ENCODE measurements at places on chromosomes 6 and 20.

DNA sequence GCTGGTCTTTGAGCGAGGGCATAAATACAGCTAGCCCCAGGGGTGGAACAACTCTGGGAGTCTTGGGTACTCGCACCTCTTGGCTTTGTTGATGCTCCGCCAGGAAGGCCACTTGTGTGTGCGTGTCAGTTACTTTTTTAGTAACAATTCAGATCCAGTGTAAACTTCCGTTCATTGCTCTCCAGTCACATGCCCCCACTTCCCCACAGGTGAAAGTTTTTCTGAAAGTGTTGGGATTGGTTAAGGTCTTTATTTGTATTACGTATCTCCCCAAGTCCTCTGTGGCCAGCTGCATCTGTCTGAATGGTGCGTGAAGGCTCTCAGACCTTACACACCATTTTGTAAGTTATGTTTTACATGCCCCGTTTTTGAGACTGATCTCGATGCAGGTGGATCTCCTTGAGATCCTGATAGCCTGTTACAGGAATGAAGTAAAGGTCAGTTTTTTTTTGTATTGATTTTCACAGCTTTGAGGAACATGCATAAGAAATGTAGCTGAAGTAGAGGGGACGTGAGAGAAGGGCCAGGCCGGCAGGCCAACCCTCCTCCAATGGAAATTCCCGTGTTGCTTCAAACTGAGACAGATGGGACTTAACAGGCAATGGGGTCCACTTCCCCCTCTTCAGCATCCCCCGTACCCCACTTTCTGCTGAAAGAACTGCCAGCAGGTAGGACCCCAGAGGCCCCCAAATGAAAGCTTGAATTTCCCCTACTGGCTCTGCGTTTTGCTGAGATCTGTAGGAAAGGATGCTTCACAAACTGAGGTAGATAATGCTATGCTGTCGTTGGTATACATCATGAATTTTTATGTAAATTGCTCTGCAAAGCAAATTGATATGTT is 19.2 kb downstream of the IRF4 start:
- DNase-seq: no peak

- DNase-seq: no peak
Observed at GRCh38 chr20:22719167-22719591, 134.8 kb upstream of the FOXA2 start.

DNA sequence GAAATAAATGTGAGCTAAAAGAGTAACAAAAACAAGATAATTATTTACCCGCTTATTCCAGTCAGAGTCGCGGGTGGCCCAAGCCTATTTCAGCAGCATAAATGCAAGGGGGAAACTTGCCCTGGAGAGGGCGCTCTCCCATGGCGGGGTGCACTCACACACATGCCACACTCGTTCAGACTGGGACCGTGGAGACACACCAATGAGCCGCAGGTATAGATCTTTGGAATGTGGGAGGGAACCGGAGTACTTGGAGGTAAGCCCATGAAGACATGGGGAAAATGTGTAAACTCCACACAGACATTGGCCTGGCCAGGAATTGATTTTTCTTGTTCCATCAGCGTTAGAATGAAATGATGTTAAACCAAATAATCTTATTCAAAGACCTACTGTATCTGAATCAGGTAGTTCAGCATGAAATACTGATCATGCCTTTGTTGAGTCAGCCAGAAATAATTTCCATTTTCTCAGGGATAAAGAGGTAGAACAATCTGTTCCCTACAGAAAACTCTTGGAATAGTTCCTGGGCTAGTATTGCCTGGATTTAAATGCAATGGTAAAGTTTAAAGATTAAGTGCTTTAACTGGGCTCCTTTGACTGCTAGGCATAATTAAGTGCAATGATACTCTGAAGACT is 191.5 kb downstream of the MCHR2 start:
- no peak for DNase-seq

DNA sequence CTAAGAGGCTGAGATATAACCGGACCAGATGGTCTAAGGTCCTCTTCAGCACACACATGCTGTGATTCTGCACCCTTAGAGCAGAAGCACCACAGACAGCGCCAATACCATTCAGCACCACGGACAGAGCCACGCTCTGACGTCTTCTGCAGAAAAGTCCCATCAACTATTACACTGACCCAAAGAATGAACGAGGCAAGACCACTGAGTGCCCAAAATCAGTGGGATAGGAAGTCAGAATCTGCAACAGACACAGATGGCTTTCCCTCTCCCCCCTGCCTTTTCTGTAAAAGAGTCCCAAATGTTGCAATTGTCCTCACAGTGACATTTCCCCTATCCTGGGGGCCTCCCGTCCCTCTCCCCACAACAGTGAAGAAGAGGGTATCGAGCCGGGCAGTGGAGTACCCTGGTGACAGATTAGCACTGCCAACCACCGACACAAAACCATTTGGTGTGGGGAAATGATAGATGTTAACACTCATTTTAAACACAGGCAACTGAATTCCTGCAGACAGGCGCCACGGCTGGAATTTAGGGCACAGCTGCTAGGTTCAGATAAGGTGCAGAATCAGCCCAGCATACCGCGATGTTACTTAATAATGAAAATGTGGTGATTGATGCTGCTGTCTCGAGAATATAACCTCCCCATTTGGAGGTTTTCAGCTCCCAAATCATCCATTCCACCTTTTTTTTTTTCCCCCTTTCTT is 66.6 kb upstream of the CTNNBL1 start:
- DNase-seq: peak; percentile 1

- no peak for DNase-seq
Observed at GRCh38 chr20:63568170-63568981, 5.7 kb downstream of the HELZ2 start.

- no peak for DNase-seq
Observed at GRCh38 chr6:42392833-42393232, 58.9 kb downstream of the TRERF1 start.

- no peak for DNase-seq
Observed at GRCh38 chr6:137956098-137956488, 89.0 kb downstream of the TNFAIP3 start.

Measured in GM04503 (cell line).